ENCODE measurements at places on chromosomes 16 and 17.
A peak's percentile ranks its signal among the peaks of the same experiment; 100 is the strongest.

DNA sequence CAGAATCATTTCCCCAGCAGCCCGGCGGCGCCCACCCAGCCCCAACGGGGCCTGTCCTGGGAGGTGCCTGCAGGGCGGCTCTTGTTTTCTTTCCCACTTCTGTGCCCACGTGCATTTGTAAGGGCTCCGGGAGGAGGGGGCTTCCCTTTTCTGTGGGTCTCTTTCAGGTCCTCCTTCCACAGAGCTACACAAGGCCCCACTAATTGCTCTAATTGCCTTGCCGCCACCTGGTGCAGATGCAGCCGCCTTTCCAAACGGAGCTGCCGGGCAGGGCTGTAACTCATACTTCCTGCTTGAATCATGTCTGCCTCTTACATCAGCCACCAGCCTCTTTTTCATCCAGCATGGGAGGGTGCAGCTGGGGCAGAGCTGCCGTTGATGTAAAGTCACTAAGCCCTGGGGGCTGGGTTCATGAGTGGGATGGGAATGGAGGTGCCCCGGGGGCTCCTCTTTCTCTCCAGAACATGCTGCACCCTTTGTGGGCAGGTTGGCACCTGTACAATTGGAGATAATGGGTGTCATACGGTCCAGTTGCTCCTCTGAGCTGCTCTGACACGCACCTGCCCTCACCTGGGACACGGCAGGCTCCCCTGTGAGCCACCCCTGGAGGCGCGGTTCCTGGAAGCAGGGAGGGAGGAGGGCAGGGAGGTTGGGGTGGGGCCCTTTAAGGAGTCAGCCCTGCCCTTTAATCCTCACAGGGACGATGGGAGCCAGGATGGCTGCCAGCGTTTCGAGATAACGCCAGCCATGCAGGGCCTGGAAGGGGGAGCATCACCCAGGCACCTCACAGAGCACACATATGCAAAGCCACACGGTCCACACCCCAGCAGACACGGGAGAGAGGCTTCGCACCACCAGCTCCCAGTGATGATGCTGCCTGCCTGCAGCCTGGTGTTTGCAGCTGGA lies 41.1 kb upstream of the KLHDC4 start:
- peak; percentile 97 for DNase-seq

DNA sequence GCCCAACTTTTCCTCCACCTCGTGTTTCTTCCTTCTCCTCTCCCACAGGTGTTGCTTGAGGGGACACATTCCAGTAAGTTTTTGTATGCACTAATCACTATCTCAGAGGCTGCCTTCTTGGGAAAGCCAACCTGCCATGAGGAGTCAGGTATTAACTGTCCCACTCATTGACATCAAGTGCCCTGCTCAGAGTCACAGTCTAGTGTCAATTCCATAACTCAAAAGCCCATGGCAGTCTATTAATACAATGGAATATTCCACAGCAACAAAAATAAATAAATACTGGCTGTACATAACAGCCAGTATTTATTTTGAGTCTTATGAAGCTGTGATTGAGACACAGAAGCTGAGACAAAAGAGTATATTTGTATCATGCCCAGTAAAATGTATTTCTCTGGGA lies 26.1 kb upstream of the KIF2B start:
- DNase-seq, result no peak

DNA sequence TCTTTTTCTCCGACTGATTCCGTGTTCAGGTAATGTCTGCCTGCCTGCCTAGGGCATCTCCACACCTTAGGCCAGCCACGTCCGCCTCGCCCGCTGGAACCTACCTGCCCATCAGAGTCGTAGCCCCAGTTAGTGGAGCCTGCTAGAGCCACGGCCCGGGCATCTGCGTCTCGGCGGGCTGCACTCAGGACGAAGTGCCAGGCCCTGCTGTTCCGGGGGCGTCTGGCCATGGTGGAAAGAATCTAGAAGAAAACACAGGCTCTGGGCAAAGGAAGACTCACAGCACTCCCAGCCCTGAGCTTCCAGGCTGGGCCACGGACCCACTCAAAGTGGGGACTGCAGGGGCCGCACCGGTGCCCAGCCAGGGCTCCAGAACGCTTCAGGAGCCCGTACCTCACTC lies 1.1 kb downstream of the SPSB3 start:
- no peak for DNase-seq

DNA sequence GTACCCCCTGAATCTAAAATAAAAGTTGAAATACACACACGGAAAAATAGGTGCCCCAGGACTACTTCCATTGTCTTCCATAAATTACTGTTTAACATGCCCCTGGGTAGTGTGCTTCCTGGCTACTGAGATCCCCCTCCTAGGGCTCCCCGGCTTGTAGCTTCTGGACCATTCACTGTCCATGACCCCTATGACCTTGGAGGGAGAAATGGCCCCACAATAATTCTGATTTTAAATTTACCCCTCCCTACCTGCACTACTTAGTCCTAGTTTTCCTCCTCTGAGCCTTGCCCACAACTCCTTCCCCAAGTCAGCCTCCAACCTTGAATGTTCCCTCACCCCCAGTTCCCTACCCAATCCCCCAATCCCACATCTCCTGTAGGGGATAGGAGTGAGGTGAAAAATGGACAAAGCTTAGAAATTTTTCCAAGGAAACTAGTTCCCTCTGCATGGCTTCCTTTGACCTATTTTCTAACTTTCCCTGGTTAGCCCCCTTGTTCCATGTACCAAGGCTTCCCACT lies 9.5 kb upstream of the MSL1 start:
- DNase-seq, result no peak

DNA sequence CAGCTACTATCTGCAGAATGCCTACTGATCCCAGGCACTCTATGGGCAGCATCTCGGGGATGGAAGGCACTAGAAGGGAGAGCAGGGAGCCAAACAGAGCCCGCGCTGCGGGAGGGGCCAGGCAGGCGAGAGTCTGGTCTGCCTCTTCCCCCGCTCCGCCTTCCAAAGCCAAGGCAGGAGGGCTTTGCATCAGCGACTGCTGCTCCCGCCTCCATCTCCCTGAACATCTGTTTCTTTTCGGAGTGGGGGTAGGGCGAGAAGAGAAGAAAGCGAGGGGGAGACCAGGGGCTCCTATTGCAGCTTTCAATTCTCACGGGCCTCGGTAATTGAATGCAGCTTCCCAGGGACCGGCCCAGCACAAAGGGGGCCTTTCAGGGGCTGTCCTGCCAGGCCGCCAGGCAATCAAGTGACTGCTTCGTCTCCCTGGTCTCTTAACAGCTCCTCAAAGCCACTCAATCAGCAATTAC lies 31.4 kb upstream of the CDC42EP4 start:
- no peak for DNase-seq

GRCh38 chr17:81285179-81285878 lies 9.8 kb downstream of the SLC38A10 start:
- DNase-seq, result no peak

- DNase-seq, result no peak
Measured at GRCh38 chr17:53780320-53780719, 42.4 kb upstream of the KIF2B start.

- DNase-seq, result no peak
Measured at GRCh38 chr17:81120695-81121621, 44.3 kb upstream of the PVALEF start.

DNA sequence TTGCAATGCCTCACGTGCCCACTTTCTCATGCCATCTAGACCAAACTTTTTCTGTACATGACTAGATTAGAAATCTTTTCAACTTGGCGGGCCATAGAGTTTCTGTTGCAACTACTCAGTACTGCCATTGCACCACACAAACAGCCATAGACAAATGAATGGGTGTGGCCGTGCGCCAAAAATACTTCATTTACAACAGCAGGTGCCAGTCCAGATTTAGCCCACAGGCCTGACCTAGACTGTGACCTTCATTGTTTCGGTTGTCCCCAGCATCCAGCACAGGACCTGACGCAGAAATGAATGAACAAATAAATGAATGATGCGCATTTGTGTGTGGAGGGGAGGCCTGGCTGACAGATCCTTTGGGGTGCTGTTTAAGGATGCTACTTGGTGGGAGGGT lies 14.3 kb upstream of the PDK2 start:
- DNase-seq, result peak; percentile 44

DNA sequence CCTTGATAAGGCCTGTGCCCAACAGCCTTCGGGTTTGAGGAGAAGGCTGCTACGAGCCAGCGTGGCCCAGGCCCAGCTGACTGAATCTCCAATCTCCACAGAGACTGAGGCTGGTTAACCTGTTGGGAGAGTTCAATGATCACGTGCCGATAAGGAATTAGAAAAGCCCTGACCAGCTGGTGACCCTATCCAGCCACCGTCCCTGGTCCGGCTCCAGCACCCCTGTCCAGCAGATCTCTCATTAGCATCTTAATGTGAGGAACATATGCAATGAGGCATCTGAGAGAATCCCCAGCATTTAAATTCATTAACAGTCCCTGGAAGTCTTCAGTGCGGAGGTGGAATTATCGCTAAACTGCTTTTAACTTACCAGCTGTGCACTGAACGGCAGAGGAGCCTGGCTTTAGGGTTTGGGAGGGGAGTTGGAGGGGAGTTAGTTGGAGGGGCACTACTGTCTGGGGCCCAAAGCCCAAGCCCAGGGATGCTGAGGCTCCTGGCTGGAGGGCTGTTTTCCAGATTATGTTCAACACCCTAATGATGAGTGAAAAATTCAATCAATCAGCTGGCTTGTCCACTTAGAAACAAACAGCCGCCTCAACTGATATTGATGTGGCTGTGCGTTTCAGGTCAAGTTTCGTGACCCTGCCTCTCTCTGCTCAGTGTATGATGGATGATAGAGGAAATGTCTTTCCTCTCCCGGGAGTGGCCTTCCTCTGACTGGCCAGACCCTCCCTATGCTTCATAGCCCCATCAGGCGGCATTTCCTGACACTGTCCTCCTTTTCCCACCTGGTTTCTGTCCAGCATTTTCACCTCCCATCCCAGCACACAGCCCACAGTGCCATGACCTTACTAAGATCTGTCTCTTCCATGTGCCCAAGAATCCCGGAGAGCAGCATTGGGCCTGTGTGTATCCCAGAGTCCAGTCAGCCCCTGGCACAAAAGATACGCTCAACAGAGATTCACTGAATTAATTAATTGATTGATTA lies 184.5 kb downstream of the CCT6B start:
- no peak for DNase-seq

DNA sequence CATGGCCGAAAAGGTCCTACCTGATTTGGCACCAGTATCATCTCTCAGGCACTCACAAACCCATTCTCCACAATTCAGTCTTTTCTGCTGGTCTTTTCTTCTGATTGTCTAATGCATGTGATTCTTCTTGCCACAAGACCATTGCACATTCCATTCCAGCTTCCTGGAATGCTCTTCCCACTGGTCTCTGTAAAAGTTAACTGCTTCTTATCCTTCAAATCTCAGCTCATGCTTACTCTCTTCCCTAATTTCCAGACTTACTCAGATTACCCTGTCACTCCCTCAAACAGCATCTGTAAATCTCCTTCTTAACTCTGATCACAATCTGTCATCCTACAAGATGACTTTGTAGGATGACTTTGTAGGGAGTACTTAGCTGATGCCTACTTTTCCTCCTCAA lies 320.2 kb downstream of the MAP2K6 start:
- DNase-seq, result no peak

GRCh38 chr17:19237389-19238166 lies 412 bp downstream of the EPN2 start:
- peak; percentile 29 for DNase-seq

- DNase-seq, result no peak
Measured at GRCh38 chr17:5416901-5417300, 2.6 kb downstream of the NUP88 start.
